ENCODE measurements at places on chromosomes 13 and 19. TPM values are rescaled to one million over a fixed set of nuclear protein-coding genes. Genes with fewer than 3 reads are reported as not detected.

DNA sequence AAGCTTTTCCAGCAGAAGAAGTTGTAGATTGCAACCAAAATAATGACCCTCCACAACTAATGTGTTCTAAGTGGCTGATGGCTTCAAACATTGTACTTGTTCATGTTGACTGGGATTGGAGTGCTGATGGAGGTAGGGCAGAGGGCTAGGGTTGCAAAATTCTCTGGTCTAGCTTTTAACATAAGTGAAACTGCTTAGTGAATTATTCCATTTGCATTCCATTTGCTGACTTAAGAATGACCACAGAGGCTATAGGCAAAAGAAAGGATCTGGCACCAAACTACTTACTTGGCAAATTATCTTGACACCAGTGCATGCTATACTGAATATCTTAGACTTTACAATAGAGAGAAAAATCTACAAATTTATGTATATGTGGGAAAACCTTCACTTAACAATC lies 287.0 kb downstream of the FGF9 start:
- DNase-seq, result no peak

DNA sequence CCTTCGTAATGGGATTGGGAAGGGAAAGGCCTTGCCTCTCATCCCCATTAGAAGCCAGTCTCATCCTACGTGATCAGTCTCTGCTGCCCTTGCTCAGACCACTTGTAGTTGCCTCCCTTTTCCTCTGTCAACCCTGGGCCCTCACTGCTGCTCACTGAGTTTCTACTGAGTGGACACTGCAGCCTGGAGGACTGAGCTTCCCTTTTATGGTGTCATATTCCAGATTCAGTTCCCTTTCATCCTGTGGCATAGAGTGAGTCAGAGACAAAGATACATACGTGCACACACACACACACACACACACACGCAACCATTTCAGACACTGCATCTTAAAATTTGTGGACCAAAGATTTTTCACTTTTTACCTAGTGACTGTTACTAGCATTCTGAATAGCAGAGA lies 56.6 kb downstream of the COG3 start:
- no peak for DNase-seq

- peak; percentile 96 for DNase-seq
These were observed at the start of gene POU2F2 for GRCh38 chr19:42132030-42132628. Gene POU2F2 (minus strand): TSS chr19:42132446. CDS start chr19:42132411, 35 bp downstream.

DNA sequence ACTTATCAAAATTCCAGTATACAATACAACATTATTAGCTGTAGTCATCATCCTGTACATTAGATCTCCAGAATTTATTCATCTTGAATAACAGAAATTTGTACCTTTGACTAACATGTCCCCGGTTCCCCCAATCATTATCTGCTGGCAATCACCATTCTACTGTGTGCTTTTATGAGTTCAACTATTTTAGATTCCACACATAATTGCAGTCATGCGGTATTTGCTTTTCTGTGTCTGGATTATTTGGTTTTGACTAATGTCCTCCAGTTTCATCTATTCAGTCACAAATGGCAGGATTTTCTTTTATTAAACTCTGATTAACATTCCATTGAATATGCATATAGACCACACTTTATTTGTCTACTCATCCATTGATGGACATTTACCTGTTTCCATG lies 530.7 kb upstream of the SLITRK1 start:
- DNase-seq, result no peak

DNA sequence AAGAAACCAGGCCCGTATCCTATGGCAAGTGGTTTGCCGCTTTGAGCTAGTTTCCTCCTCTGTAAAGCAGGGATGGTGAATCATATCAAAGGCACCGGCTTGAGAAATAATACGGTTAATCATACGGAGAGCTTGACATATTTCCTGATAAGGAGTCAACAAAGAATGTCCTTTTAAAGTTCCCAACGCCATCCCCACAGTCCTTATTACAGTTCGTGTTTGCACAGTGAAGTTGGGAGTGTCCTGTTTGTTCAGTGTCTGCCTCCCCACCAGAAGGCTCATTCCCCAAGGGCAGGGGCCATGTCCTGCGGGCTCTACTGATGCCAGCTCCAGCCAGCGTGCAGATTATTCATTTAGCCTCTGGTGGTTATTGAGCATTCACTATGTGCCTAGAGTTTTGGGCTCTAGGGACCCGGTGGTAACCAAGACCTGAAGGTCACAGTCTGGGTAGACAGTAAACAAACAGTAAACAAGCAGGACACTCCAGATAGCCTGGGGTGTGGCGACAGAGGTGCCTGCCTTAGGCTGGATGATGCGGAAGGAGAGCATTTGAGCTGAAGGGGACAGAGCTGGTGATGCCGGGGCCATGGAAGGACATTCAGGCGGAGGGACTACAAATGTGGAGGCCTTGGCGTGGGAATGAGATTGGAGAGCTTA lies 6.3 kb downstream of the GRAMD1A start:
- peak; percentile 27 for DNase-seq

GRCh38 chr13:111474136-111475002 lies 153.9 kb downstream of the TEX29 start:
- DNase-seq, result no peak

DNA sequence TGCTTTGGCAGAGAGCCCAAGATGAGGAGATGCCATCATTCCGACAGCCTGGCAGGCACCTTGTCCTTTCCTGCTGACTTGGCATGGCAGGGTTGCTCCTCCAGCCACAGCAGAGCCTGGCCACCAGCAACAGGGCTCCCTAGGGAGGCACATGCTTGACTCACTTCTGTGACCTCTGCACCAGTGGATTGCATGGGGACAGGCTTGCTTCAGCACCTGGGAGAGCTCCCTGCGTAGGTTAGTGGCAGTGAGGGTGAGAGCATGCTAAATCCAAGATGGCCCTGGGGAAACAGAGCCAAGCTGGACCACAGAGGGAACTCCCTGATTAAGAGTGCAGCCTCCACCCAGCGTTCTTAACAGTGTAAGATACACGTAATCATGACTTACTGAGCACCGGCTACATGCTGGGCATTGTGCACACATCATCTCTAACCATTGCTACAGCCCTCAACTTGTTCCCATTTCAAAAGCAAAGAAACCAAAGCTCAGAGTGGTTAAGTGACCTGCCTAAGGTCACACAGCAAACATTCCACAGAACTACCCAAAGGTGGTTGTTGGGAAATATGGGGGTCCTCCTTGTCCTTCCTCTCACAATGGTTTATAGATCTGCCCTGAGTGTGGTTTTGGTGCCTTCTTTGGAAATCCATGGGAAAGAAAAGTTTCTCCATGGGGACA lies 116.6 kb upstream of the UQCRFS1 start:
- DNase-seq, result no peak

- DNase-seq, result no peak
These were observed 354.9 kb downstream of the PCDH9 start for GRCh38 chr13:66875264-66875663.

DNA sequence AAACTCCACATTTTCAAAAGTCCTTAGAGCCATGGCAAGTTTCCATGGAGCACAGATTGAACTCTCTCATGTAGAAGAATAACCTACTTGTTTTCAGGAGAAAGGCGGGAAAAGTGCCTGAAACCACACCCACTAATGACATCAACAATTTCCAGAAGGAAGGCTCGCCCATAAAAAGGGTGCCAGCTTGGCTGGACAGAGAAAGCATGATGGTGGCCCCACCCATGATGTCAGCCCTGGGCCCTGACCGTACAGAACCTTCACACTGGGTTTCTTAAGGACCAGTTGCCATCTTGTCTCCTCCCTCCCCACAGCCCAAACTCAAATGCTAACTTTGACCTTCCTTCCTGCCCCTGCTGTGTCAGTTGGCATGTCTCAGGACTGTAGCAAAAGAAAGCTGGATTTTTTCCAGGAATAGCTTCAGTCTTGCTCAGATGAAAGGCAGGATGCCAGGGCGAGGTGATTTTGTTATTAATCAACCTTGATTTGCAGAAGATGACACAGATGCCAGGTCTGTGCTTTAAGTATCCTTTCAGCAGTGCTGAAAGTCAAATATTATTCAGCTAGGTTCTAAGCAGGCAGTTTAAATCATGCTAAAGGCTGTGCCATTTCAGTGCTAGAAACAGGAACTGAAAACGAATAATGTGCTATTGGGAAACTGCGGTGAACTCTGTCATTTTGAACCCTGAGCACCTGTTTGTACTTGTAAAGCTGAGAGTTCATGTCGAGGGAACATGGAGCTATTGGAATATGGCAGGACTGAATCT lies 89.5 kb upstream of the RFC3 start:
- DNase-seq, result no peak

DNA sequence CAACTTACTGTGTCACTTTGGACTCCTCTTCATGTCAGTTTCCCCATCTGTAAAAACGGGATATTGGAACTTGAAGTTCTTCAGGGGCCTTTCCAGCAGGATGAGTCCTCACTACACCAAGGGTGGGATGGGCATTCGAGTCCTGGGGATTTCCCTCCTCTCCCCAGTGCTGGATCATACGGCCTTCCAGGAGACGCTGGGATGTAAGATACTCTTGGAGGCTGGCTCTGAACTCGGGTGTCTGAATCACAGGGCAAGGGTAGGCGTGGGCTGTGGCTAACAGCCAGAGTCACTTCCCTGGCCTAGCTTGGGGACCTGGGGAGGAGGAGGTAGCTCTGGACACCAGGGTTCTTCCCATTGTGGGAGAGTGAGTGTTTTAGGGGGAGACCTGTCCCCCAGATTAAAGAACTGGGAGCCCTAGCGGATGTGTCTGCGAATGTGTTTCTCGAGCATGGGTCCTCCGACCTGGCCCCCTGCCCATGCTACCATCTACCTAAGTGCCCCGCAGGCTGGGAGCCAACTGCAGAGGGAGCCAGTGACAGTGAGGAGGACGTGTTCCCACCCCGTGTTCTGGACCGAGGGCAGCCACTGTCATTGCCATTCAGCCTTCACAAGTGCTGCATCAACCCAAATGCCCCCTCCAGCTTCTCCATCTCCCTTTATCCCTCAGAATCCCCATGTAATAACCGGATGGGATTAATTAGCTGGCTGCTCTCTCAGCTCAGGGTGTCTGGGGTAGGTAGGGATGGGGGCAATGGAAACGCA lies 2.4 kb upstream of the CYTH2 start:
- no peak for DNase-seq

DNA sequence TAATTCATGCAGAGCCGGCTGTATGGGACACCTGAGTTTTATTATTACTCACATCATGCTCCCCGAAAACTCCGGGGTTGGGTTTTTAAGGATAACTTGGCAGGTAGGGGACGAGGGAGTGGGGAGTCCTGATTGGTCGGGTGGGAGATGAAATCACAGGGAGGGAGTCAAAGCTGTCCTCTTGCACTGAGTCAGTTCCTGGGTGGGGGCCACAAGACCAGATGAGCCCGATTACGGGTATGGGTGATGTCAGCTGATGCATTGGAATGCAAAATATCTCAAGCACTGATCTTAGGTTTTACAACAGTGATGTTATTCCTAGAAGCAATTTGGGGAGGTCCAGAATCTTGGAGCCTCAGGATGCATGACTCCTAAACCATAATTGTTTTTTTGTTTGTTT lies 18.6 kb upstream of the COG3 start:
- no peak for DNase-seq

DNA sequence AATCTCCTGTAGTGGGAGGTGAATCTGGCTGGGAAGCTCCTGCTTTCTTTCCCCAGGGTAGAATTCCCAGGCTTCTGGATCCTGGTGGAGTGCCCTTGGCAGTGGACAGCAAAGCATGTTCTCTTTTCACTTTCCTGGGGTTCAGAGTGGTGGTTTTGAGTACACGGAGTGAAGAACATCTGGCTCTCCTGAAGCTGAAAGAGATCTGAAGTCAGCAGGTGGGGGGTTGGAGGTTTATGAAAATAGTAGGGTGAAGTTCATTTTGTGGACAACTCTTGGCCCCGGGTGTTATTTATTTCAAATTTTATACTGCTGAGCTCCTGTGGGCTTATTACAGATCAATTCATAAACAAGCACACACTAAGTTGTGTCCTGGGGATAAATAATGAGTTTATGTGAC lies 497.3 kb downstream of the KLF5 start:
- DNase-seq, result no peak

DNA sequence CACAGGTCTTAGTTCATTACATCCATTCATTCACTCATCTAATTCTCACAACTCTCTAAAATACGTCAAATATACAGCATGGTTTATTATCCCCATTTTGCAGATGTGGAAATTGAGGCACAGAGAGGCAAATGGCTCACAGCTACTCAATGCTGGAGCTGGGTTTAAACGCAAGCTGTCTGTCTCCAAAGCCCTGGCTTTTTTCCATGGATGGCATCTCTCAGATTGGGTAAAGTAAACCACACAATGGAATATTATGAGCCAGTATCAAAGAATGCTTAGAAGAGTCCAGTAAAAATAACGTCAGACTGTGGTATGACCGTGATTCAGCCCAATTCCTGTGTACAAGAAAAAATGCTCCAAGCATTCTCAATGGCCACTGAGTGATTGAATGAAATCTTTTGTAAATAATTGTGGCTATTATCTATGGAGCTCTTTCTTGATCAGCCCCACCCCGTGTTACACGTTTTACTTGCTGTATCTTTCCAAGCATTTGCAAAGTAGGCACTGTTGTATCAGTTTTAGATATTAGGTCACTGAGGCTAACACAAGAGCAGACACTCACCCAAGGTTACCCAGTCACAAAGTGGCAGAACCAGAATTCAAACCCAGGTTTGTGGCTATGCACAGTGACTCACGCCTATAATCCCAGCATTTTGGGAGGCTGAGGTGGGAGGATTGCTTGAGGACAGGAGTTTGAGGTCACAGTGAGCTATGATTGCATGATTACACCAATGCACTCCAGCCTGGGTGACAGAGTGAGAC lies 5.5 kb upstream of the ACP7 start:
- no peak for DNase-seq

DNA sequence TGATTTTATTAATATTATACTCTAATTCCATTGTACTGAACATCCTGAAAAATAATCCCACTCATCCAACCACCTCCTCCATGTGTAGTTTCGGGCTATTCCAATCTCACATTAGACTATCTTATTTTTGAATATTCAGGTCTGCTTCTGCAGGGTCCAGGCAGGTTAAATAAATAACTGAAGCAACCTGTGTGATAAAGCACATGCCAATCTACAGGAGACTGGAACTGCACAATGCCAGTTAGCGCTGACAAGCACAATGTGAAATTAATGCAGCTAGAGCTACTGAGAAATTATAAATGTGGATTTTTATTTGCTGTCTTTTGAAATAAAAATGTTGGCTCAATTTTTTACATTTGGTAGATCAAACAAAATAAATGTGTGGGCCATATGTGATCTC lies 540.1 kb upstream of the ATXN8OS start:
- no peak for DNase-seq

DNA sequence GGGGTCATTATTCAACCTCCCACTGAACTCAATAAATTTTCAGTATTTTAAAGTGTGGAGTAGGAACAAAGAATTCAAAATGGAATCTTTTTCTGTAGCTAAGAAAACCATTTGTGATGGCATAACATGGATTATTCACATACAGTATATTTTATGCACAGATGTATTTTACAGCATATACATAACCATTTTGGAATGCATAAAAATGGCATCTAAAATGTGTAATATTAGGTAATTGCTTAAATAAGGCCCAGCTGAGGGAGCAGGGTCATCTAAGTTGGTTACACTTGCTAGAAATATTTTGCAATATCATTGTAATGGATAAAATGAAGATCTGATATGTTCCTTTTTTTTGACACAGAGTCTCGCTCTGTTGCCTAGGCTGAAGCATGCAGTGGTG lies 146.9 kb downstream of the LMO7 start:
- DNase-seq, result no peak

- DNase-seq, result peak; percentile 29
These were observed 10.2 kb downstream of the LRP3 start for GRCh38 chr19:33204136-33204973.

- no peak for DNase-seq
These were observed 5.2 kb upstream of the ATP1A3 start for GRCh38 chr19:41999071-41999877.

Gene B9D2
- 8.4 TPM for total RNA-seq

Gene KLHL1
- total RNA-seq, result not detected

Gene ZNF534
- total RNA-seq, result not detected

Gene ZNF556
- total RNA-seq, result not detected

Gene FDX2
- 10.9 TPM for total RNA-seq

Gene CCL25
- total RNA-seq, result not detected

Gene RGL3
- total RNA-seq, result 37.8 TPM

Measured in spleen (tissue), 13 donors.